ENCODE measurements at places on chromosomes 5 and 9. TPM values are rescaled to one million over a fixed set of nuclear protein-coding genes. Genes with fewer than 3 reads are reported as not detected.

Gene SH3GL2
- total RNA-seq: 0.56 TPM

GRCh38 chr9:123725389-123725788 is 204.5 kb downstream of the DENND1A start:
- no peak for DNase-seq

GRCh38 chr5:6321078-6321477 is 57.3 kb downstream of the MED10 start:
- DNase-seq: no peak

Gene SHC3
- 2.6 TPM for total RNA-seq

DNA sequence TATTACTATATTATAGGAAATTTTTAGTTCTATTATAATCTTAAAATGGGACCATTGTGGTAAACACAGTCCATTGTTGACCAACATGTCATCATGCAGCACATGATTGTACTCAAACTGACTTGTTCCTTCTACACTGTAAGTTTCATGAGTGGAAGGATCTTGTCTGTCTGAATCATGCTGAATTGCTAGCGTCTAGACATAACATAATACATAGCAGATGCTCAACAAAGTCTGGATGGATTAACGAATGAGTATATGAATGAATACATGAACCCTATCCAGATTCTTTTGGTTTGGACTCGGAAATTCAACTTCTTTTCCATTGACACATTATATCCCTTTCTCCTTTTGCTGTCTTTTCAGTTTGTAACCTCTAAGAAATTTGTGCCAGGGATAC is 429.2 kb upstream of the SGCD start:
- no peak for DNase-seq

DNA sequence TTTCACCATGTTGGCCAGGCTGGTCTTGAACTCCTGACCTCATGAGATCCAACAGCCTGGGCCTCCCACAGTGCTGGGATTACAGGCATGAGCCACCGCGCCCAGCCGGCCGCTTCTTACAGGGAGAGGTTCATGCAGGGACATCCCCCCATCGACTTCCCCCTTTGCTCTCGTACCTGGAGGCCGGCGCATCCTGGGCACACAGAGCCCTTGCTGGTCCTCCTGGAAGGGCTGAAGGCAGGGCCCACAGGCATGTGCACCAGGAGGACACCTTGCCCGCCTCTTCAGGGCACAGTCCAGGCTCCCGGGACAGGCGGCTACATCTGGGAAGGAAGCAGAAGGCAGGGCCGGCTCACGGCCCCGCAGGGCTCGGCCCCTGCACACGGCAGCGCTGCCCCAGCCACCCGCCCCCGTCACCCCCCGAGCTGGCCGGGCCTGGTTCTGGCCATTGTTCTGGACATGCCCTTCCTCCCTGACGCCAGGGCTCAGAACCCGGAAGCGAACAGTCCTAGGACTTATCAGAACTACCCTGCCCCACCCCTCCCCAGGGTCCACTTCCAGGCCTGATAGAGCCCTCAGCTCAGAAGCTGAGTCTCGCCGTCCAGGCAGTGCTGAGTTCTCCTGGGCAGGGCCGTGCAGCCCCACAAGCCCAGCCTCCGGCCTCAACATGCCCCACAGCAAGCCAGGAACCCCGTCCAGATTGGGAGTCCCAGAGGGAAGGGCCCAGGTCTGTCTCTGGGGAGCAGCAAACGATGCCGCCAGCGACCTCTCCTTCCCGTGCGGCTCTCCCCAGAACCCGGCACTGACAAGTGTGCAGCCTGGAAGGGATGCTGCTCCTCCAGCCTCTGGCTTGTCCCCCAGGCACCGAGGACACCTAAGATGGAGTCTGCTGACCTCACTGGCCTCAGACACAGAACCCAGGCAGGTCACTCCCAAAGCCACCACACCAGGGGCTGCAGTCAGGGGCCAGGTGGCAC is 2.9 kb downstream of the NPDC1 start:
- DNase-seq: no peak

DNA sequence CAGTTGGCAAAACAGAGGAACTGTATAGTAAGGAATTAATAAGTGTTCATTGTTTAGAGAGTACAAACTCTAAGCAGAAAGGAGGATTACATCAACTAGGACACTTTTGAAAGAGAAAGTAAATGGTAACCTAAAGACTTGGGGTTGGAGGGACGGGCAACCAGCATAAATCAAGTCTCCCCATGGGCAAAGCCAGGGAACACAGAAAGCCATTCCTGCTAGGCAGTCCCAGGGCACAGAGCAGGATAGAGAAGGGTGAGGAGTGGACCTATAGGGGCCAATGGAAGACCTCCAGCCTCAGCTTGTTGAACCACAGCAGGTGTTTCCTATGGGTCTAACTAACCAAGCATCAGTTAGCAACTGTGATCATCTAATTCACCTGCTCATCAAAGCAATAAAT is 9.2 kb upstream of the ERAP1 start:
- DNase-seq: no peak

DNA sequence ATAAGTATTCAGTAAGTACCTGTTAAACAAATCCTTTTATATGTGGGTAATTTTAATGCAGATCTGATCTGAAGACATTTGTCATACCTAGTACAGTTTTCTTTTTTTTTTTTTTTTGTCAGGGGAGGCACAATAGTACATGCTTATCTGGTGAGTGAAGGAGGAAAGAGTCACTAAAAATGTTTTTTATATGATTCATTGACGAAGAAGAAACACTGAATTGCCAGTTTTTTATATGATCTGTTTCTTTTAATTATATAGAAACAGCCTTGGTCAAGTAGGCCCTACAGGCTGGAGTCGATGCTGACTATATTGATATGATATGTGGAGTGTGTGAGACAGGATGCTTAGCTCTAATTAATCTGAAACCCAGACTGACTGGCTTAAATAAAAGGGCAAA is 315.2 kb downstream of the PSAT1 start:
- no peak for DNase-seq

GRCh38 chr5:168916266-168916665 is 337.1 kb upstream of the PANK3 start:
- no peak for DNase-seq

- no peak for DNase-seq
Observed at GRCh38 chr5:172592881-172593280, 48.2 kb upstream of the NEURL1B start.

Gene C8G
- 4.3 TPM for total RNA-seq

GRCh38 chr5:39469777-39470415 is 45.1 kb upstream of the DAB2 start:
- no peak for DNase-seq

GRCh38 chr5:37751227-37751626 is 88.6 kb downstream of the GDNF start:
- no peak for DNase-seq

- DNase-seq: no peak
Observed at GRCh38 chr5:174606646-174607045, 117.7 kb upstream of the MSX2 start.

- DNase-seq: no peak
Observed at GRCh38 chr9:134776080-134776796, 104.4 kb upstream of the FCN2 start.

DNA sequence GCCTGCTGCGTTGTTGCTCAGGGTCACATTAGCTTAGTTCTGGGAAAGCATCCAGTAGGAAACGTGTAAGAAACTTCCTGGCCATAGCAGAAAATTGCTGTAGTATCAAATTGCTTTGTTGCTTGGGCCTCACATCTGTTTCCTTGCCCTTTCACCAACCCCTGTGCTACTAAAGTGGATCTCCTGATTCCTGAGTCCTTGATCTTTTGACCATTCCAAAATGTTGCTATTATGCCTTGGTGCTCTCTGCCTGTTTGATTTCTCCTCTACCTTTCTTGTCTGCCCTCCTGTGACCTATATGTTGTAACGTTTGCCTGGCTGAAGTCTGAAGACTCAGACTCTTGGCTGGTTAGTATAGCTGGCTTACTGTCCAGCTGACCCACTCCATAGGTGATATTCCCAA is 350.5 kb downstream of the ADGRV1 start:
- no peak for DNase-seq

DNA sequence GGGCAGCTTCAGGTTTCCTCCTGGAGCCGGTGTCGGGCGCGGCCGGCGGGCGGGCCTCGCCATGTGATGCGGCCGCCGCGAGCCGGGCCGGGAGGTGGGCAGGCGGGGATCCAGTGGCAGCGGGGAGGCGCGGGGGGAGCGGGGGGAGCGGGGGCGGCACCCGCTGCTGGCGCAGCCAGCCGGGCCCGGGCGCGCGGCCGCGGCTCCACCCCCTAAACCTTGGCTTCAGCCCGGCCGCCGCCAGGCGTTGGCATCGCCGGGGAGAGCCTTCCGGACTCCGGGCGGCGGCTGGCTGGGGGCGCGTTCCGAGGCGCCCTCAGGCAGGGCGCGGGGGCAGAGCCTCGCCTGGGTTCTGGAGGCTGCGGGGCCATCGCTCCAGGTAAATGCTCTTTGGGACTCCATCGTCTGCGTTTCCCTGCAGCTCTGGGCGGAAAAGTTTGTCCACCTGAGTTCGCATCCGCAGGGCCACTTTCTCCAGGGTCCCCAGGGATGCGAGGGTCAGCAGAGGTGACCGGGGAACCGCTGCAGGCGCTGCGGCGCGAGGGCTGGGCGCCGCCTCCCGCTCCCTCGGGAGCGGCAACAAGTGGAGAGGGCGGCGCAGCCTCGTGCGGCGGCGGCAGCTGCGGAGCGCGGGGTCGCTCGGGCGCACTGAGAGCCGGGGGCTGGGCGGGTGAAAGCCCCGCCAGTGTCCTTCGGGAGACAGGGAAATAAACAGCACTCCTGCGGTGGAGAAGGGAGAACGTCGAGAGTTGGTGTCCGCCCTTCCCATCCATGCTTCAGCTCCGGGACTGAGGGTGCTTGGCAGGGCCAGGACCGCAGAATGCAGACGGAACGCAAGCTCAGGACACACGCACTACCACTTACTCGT is at the start of gene ARHGEF28:
Gene ARHGEF28, plus strand, starts transcription at position 253 of the 868 bp plus-strand sequence. CDS start 58,656 bp downstream, outside the sequence.
- DNase-seq: no peak

Gene PHF2
- total RNA-seq: 18.1 TPM

GRCh38 chr5:1799602-1800471 is at the start of gene MRPL36:
MRPL36 (minus strand) TSS chr5:1799837; CDS start chr5:1798935, 902 bp downstream.
- DNase-seq: peak; percentile 81

DNA sequence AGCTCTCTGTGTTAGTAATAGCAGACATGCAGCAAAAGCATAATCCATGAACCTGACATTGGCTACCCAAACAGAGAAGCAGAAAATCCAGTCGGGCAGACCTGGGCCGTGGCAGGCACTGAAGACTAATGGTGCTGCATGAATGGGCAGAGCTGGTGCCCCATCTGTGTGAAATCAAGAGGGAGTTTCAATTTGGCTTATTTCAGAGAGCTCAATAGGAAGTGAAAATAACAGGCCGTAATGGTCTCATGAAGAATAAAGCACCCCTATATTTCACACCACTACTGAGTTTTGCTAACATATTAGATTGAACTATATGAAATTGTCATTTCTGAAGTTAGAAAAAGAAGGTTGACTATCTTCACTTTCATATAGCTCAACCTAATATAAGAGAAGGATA is 149.7 kb downstream of the ENC1 start:
- DNase-seq: no peak

Gene SEMA6A
- total RNA-seq: 21.3 TPM

DNA sequence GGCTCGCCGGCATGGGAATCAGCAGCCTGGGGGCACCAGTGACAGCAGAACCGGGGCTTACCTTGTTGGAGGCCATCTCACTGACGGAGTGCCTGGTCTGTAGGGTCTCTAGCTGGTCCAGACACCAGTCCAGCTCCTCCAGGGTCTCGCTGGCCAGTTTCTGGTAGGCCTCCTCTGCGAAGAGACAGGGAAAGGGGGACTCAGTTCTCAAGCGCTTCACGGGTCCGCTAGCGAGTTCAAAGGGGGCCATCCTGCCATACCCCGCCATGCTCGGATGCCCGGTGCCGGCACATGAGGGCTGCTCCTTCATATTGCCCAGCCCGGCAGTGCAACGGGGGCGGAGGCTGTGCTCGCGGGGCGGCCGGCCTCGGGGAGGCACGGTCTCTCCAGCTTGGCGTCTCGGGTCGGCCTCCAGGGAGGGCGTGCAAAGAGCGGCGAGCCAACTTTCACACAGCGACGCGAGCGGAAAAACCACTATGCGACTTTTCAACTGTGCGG is 456.0 kb downstream of the RAB3C start:
- peak; percentile 24 for DNase-seq

Gene EQTN
- total RNA-seq: not detected

- DNase-seq: no peak
Observed at GRCh38 chr5:112434641-112435040, 15.6 kb upstream of the EPB41L4A start.

- no peak for DNase-seq
Observed at GRCh38 chr5:100249211-100249883, 285.8 kb upstream of the FAM174A start.

- DNase-seq: no peak
Observed at GRCh38 chr5:72537166-72537565, 30.0 kb upstream of the ZNF366 start.

Gene IFNA21
- total RNA-seq: not detected

Gene FBN2
- 0.63 TPM for total RNA-seq

- DNase-seq: no peak
Observed at GRCh38 chr9:87167582-87167981, 220.3 kb upstream of the GAS1 start.

GRCh38 chr9:38117651-38118050 is 48.6 kb upstream of the SHB start:
- no peak for DNase-seq

GRCh38 chr5:124162767-124163532 is 583.5 kb downstream of the ZNF608 start:
- DNase-seq: no peak

- DNase-seq: no peak
Observed at GRCh38 chr5:180590543-180591310, 572 bp downstream of the SCGB3A1 start.

GRCh38 chr9:4980086-4980727 is 4.9 kb upstream of the JAK2 start:
- no peak for DNase-seq

Gene PCDHGA9
- 5.0 TPM for total RNA-seq

Gene ARHGEF28
- 14.7 TPM for total RNA-seq

GRCh38 chr5:1347571-1347970 is 2.7 kb upstream of the CLPTM1L start:
- DNase-seq: no peak

Gene ST6GALNAC6
- total RNA-seq: 213 TPM

DNA sequence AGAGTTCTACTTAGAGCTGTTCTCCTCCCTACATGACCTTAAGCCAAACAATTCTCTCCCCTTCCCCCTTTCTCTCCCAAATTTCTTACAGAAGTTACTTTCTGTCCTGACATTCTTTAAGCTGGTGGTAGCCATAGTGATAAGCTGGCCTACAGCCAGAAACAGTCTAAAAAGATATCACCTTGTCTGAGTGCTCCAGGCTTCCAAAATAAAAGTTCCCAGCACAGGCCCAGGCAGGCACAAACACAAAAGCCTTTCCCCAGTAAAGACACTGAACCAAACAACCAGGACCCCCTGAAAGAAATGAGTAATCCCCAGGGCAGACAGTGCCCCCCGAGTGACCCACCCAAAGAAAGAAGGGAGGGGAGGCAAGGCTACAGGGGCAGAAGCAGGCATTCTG is 19.2 kb downstream of the SIL1 start:
- DNase-seq: no peak

DNA sequence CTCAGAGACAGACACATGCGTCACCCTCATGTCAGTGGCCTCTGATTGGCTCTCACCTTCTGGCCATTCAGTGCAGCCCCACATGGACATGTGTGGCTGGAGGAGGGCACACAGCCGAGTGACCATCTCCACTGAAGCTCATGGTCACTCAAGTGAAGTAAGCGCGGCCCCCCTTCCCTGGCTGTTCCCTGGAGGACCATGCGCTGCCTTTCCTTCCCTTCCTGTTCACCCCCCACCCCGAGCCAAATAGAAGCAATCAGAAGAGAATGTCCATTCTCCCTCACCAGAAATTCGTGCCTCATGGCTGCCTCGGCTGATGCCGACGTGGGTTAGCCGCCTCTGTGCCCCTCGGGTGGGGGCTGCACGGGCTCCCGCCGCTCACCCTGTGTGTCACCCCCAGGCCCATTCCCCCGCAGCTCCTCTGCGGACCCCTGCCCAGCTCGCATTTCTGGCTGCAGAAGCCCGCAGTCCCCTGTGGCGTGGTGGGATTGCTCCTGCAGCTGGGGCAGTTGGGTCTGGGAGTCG is 12.5 kb upstream of the COL5A1 start:
- DNase-seq: no peak
